Renal pelvis (tissue), 12 donors: ENCODE measurements at places on chromosomes 16 and 17.
A peak's percentile ranks its signal among the peaks of the same experiment; 100 is the strongest.

DNA sequence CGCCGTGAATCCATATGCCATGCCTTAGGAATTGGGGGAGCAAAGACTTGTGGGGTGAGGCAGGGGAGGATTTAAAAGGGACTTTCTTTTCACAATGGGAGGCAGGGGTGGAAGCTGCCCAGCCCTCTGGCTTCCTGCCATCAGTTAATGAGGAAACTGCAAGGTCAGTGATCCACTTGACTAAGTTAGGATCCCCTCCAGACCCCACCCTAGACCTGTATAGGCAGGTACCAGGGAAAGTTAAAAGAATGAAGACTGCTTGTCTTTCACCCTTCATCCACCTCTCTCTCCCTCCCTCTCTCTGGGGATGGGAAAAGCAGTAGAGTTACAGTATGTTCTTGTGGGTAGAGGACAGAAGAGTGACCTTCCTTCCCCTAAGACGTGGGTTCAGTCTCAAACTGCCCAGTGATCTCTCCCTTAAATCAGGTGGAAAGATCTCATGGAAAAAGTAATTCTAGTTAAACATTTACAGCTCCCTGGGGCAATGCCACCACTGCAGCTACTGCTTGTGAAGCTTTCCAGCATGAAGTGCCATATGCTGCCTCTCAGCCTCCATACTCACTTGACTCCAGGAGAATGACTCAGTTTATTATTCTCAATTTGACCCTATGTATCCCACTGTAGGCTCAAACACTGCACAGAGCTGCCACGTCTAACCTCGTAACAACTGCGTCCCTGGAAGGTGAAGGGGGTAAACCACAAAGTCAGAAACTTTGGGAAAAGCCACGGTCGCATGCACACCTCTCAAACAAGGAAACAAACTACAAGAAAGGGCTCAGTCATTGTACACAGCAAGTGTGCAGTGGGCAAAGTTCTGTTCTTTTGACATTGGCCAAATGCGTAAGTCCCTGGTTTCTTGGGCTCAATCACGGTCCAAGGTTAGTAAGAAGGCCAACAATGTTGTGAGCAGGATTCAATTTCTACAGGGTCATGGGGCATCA is 1.2 kb downstream of the COA3 start:
- DNase-seq, result no peak

GRCh38 chr17:47867813-47868533 is 17.0 kb upstream of the SP6 start:
- DNase-seq, result no peak

GRCh38 chr17:74862919-74863318 is 3.2 kb upstream of the GRIN2C start:
- no peak for DNase-seq

- no peak for DNase-seq
Observed at GRCh38 chr17:50863221-50863843, 2.8 kb downstream of the TOB1 start.

GRCh38 chr17:71592431-71592830 is 528.4 kb upstream of the SOX9 start:
- DNase-seq, result no peak

GRCh38 chr17:49361129-49361901 is 735 bp downstream of the ZNF652 start:
- peak; percentile 35 for DNase-seq
